ENCODE measurements at places on chromosomes 12 and 14.
A peak's percentile ranks its signal among the peaks of the same experiment; 100 is the strongest.

- no peak for DNase-seq
These were observed 427.6 kb downstream of the ZFP36L1 start for GRCh38 chr14:68365228-68365627.

DNA sequence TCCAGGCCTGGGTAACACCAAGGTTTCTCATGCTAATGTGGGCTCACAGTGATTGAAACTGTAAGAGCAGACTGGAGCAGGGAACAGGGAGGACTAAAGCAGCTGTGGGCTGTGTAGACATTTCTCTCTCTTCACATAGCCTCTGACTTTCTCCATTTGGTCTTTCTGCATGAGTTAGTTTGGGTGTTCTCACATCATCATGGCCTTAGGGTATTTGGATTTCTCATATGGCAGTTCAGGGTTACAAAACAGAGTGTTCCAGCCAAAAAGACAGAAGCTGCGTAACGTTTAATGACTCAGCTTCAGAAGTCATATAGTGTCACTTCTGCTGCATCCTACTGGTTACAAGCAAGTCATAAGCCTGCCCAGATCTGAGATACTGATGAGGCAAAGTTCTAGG lies 52.0 kb upstream of the OSBPL8 start:
- DNase-seq, result no peak

GRCh38 chr14:69667938-69668335 lies 56.5 kb downstream of the SUSD6 start:
- DNase-seq, result no peak

DNA sequence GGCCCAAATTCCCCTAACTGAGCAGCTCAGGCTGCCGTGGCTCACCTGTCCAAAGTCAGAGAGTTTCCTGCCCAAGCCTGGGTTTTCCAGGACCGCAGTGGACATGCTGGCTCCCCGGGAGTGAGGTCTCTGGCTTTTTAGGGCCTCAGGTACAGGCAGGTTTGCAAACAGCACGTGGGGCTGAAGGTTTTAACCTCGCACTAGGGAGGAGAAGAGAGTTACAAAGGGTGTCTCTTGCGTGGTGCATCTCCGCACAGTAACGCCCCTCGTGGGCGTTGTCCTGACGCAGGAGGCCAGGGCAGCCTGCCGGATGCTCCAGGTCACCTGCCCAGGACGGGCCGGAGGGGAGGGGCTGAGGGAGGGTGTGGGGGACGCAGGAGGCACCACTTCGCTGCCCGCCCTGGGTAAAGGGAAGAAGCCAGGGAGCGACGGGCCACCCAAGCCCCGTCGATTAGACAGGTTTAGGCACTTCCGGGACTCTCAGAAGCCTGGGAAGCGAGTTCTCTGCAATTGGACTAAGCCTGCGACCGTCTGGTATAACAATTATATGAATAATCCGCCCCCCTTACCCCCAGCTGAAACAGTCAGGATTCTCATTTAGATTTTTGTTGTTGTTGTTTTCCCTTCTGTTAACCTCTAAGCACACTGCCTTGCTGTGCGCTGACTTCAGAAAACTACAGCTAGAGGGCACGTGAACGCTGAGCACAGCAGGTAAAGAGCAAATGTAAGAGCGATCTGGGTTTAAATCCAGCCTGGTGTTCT lies at the start of gene PAH:
Gene PAH, minus strand, starts transcription at position 219 of the 762 bp plus-strand sequence. Its CDS starts 114 bp downstream, at position 105.
- no peak for DNase-seq

GRCh38 chr12:119544765-119545625 lies 48.6 kb upstream of the TMEM233 start:
- peak; percentile 76 for DNase-seq

GRCh38 chr14:85276979-85277228 lies 253.0 kb upstream of the FLRT2 start:
- DNase-seq, result no peak

DNA sequence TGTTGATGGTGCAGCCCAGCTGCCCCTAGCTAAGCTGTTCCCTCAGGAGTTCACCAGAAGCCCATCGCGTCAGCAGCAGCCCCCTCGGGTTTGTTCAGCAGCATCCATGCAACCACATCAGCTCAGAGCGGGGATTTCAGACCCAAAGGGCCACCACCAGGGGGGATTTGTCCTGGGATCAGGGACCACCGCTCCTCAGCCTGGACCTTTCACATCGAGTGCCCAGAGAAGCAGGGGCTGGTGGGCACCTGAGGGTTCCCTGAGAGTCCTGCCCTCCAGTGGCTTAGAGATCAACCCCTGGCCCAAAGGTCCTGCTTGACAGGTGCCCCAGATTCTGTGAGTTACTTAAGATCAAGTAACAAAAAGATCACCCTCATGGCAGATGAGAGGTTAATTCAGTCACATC lies 65.9 kb upstream of the C14orf180 start:
- DNase-seq, result no peak

DNA sequence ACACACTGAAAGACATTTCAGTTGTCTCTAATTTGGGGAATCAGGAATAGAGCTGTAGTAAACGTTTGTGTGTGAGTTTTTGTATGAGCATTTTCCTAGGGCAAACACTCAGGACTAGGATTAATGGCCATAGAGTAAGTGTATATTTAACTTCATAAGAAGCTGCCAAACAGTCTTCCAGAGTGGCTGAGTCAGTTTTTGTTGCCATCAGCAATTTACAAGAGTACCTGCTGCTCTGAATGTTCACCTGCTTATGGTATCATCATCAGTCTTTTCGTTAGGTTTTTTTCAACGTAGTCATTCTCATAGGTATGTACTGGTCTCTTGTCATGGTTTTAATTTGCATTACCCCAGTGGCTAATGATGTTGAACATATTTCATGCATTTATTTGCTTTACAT lies 30.6 kb upstream of the TRHDE start:
- no peak for DNase-seq

GRCh38 chr12:52228931-52229330 lies 4.1 kb upstream of the KRT7 start:
- DNase-seq, result no peak

DNA sequence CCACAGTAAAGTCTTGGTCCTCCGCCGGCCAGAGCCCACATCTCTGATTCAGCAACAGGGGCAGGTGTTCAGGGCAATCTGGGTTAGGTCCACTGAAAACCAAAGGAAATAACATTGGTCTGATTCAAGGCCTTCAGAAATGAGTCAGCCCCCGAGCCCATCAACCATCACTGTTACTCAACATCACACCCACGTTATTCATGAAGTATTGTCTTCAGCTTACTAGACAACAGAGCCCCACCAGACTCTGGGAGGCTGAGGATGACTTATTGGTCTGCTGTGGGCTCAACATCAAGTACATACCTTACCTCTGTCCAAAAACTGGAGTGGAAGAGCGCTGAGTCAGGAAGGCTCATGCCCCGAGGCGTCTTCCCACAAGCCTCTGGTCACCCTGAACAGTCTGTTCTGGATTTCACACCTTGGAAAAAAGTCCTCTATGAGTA lies 97.5 kb downstream of the ZFP36L1 start:
- DNase-seq, result peak; percentile 72

DNA sequence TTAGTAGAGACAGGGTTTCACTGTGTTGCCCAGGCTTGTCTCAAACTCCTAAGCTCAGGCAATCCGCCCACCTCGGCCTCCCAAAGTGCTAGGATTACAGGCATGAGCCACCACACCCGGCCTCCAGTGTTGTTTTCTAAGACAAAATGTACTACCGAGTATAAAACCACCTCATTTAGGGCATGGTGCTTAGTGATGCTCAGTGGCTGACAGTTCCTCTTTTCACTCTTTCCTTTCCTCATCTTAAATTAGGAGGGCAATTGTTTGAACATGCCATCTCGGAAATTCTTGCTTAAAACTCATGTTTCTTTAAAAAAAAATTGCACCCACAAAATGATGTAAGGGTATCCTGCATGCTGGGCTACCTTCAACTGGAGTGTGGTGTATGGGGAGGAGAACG lies 89.0 kb downstream of the RFX4 start:
- DNase-seq, result no peak

DNA sequence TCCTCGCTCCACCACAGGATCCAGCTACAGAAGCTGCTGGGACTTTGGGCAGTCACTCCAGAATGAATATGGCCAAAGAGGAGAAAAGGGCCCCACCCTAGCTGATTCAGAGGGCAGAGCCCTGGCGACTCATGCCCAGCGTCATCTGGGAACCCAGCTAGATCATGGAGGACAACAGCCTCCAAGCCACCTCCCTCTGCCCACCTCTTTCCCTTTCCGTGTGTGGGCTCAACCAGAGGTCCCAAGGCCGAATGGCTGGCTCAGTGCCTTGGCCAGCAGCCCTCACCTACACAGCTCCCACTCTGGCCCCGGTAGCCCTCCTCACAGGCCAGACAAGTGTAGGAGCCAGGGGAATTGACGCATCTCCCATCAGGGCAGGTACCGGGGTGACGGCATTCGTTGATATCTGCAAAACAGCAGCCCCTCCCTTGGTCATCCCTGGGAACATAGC lies 17.4 kb downstream of the ISCA2 start:
- no peak for DNase-seq

GRCh38 chr14:97250931-97251330 lies 453.7 kb downstream of the VRK1 start:
- DNase-seq, result no peak

DNA sequence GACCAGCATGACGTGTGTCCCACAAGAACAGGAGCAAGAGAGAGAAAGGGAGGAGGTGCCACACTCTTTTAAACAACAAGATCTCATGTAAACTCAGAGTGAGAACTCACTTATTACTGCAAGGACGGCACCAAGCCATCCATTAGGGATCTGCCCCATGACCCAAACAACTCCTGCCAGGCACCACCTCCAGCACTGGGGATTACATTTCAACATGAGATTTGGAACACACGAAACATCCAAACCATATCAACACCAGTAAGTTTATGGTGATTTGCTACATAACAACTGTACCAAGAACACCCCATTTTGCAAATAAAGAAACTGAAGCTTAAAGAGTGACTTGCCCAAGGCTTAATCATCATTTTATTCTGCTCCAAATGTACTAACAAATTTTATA lies 23.7 kb upstream of the OR6J1 start:
- no peak for DNase-seq

- DNase-seq, result peak; percentile 61
These were observed at the start of gene IRAK3 for GRCh38 chr12:66188584-66189485. IRAK3 (plus strand) TSS chr12:66189214; CDS start chr12:66189300, 86 bp downstream.

DNA sequence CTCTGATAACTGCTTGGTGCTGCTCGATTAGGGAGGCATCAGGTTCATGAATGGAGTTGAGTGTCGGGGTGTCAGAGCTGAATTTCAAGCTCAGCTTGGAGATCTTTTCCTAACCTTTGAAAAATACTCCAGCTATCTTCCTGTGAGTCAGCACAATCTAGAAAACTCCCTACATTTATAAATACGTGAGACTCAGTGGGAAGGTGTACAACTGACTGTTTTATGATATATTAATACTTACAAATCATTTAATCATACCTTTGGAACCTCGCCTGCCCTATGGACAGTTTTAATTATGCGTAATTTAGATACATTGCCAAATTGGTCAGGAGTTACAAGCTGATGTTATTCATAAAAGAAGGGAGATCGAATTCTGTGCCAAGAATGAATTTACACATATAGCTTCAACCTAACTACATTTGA lies 961 bp downstream of the CMAS start:
- DNase-seq, result no peak

- no peak for DNase-seq
These were observed 34.5 kb downstream of the RTN1 start for GRCh38 chr14:59836116-59836515.

GRCh38 chr14:93929048-93929535 lies 1.9 kb downstream of the FAM181A start:
- no peak for DNase-seq

- peak; percentile 82 for DNase-seq
These were observed 6.7 kb downstream of the VASH1 start for GRCh38 chr14:76767681-76768656.

DNA sequence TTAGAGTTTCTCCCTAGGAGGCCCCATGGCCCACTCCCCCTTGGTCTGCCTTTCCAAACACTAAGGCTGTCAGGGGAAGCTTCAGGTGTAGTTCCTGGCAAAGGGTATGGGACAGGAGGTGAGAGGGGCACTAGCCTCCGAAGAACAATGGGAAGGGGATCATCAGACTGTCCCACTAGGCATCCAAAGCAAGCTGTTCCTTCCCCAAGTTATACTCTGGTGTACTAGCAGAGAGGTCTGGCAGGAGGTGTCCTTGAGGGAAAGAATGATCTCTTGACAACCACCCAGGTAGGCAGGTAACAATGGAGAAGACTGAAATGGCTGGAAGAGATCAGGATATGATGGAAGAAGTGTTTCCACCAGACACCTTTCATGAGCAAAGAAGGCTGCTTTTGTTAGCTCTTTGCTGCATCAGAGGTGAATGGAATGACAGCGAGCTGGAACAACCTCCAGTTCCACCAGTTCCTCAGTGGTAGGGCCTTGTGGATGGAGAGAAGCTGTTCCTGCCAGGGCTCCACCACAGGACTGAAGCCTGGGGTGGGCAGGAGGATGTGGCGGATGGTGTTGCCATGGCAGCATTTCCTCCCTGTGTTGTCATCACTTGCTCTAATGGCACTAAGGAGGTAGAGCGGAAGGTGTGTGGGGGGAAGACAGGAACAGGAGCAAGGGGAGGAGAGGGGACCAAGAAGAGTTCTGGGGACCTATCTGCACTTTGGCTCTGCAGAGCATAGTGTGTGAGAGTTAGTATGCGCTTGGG lies 2.3 kb upstream of the AGAP2 start:
- DNase-seq, result peak; percentile 88

DNA sequence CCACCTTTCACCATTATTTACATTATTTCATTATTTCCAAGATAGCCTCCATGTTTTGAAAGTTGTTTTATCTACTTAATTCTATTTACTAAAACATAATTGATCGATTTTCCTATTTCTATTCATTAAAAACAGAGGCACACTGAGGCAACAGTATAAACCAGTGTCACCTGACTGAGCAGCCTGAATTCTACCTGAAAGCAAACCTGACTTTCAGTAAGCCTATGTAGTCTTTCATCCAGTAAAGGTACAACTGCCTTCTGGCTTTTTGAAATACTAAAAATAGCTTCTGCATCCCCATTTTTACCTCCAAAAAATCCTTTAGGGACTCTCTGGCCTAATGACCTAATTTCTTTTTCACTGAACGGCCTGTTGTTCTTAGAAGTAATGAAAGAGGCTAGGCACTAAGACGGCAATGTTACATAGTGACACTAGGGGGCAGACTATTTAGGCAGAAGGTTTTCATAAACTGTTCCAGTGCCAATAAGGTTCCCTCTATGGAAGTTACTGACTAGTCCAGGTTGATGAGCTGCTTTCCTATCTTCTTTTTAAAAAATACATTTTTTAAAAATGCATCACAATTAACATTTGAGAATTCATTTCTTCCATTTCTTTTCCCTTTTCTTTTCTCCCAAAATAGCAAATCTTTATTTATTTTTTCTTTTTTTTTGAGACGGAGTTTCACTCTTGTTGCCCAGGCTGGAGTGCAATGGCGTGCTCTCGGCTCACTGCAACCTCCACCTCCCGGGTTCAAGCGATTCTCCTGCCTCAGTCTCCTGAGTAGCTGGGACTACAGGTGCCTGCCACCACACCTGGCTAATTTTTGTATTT lies 17.5 kb downstream of the ANAPC5 start:
- DNase-seq, result peak; percentile 69

GRCh38 chr12:68483592-68484383 lies 126.9 kb upstream of the RAP1B start:
- peak; percentile 49 for DNase-seq

- DNase-seq, result peak; percentile 49
These were observed 795 bp downstream of the SMAGP start for GRCh38 chr12:51269174-51270066.

GRCh38 chr14:78227248-78228077 lies 57.3 kb downstream of the NRXN3 start:
- no peak for DNase-seq

GRCh38 chr12:124786061-124786964 lies 77.4 kb downstream of the SCARB1 start:
- no peak for DNase-seq

GRCh38 chr12:99053616-99054362 lies 408.7 kb downstream of the APAF1 start:
- no peak for DNase-seq

GRCh38 chr12:114011711-114012110 lies 45.6 kb upstream of the RBM19 start:
- no peak for DNase-seq

Measured in activated CD4-positive, alpha-beta T cell treated with anti-CD3 and anti-CD28 coated beads, Interleukin-2, Interleukin-6, amounts not matched to agents 100 ng/mL and 50 ng/mL, durations not matched to agents 16 hours and 8 hours (primary cell).